NCI-H187 treated with DMSO at 0.1 percent for 48 hours (cell line): ENCODE measurements at places on chromosomes 7 and 10.

GRCh38 chr10:57948796-57949195 lies 318.9 kb downstream of the IPMK start:
- DNase-seq = no peak

DNA sequence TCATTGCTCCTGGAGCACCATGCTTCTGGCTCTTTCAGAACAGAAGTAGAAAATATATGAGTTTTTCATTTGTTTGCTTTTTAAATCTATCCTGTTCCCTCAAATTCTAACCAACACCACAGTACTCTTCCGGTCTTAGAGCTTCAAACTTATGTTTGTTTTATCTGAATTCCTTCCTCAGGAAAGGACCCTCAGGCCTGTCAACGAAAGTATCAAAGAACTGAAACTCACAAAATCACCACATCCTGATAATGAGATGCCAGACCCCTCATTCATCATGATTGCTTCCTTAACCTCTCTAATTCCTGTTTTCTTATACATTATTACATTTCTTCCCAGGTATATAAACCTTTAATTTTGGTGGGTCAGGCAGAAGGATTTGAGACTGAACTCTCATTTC lies 135.2 kb downstream of the BMS1 start:
- no peak for DNase-seq

DNA sequence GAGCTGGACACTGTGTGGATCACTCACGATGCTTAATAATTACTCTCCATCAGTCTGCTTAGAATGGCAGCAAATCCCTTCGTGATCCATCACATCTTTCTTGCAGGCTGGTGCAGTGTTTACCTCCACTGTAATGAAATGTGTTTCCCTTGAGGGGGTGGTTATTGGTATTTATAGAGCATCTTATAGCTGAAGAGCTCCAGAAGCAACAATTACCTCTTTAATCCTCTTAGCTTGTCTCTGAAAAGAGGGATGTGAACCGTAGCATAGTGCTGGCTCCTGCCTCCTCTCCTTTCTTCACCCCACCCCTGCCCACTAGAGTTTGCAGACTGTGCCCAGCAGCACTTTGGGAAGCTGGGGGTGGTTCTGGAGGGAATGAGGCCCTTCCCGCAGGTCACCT lies 132.6 kb downstream of the CAMK1D start:
- DNase-seq = peak; percentile 53

DNA sequence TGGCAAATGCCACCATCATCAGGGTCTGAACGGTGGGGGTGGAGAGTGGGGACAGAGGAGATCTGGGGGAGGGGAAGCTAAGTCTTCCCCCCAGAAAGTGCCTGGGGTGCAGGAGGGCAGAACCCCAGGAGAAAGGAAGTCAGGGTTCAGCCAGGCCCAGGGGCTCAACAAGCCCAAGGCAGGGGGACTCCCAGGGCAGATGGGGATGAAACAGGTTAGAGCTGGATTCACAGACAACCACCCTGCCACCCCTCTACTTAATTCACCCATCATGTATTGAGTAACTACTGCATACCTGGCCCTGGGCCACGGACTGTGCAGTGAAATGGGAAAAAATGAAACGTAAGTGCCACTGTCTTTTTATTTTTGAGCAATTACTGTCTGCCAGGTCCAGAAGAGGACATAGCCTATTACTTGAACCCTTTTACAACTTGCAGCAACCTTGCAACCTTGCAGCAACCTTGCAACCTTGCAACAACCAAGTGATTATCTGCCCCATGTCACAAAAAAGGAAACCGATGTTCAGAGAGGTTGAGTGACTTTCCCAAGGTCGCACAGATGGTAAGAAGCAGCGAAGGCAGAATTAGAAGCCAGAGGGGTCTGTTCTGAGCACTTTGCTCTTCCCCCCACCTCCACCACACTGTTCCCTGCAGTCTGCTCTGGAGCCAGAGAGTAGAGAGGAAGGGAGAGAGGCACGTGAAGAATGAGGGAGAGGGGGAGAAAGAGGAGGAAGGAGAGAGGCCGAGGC lies 4.8 kb downstream of the ELN start:
- no peak for DNase-seq

DNA sequence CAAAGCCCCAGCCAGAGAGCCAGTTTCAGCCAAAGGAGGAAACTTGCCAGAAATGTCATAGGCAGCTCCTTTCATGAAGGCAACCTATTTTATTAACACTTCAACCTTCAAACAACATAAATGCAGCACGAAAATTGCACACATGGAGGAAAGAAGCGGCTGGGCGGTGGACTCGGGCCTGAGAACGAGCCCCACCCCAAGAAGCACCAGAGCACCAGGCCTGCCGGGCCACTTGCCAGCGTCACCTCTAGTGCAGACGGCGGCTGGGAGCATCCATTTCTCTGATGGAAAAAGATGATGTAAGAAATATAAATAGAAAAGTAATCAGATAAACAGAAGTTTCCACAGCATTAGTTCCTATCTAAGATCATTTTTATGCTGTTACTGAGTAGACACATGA lies 100.0 kb downstream of the TCERG1L start:
- DNase-seq = no peak

DNA sequence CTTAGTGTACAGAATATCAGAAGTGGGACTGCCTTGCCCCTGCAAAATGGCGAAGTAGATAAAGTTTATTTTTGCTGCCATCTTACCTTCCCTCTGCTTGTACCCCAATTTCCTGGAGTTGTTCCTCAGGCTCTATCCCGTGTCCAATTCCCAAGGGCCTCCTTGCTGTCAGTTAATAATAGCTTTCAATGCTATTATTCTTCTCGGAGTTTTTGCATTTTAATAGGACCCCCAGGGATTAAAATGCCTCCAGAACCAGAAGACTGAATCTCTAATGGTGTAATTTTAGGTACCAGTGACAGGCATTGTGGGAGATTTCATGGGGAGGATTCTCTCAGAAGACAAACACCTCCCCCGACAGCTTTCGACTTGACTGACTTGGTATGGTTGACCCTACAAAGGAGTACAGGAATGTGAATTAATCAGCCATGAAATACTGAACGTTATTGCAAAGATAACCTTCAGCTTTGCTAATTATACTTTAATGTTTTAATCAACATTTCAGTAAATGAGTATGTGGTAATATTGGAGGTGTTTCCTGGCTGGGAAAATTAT lies 75.2 kb downstream of the ZNF22 start:
- no peak for DNase-seq

DNA sequence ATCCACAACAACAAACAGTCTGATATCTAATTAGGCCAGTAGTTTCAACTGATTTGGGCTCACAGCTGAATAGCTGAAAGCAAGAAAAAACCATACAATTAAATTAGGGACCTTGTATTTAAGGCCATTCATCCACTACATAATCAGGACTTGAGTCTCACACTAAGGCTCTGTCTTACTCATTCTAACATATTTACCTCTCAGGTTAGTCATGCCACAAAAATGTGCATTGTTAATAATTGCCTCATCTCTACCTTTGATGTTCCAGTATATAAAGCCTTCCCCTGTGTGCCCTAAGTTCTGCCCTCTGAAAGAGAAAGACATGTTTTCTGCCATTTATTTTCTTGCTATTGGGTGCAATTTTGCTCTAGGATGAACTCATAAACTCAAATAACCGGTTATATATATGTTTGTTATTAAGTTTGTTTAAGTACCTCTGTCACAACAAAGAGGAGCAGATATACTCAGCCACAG lies 5.3 kb upstream of the C1GALT1 start:
- no peak for DNase-seq

- no peak for DNase-seq
Observed at GRCh38 chr7:56091591-56091990, 1.2 kb downstream of the PHKG1 start.

DNA sequence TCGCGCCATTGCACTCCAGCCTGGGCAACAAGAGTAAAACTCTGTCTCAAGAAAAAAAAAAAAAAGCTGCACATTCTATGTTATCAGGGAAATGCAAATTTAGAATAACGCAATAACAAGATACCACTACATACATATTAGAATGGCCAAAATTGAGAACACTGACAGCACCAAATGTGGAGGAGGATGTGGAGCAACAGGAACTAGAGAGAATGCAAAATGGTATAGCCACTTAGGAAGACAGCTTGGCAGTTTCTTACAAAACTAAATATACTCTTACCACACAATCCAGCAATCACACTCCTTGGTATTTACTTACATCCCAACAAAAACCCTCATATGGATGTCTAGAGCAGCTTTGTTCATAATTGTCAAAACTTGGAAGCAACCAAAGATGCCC lies 76.8 kb downstream of the ALOX5 start:
- DNase-seq = no peak

DNA sequence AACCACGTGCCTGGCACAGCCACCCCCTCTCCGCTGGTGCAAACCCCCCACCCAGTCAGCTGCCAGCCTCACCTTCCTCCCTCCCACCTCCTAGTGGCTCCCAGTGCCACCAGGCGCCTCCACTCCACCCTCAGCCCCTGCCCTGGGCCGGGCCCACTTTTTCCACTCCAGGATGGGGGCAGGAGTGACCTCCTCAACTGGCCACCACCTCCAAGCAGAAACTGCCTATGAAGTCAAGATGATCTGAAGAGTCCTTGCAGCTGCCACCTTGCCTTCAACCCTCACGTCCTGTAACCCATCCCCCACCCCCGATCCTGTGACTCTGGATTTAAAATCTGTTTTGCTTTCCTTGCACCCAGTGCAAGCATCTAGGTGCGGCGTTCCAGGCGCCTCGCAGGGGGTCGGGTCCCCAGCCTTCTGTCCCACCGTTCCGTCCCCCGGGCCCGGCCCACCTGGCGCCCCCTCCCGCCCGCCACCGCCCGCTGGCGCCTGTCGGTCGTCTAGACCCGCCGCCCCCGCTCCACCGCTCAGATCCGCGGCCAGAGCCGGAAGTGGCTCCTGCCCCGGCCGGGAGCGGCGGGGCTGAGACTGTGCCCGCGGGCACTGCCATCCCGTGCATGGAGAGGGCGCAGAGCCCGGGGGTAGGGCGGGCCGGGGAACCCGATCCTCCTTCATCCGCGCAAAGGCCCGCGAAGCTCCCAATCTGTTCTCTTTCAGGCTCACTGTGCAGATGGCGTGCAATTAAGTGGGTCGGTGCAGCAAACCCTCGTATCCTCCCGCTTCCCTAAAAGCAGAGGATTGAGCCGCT lies 51.2 kb upstream of the GTF2I start:
- no peak for DNase-seq

DNA sequence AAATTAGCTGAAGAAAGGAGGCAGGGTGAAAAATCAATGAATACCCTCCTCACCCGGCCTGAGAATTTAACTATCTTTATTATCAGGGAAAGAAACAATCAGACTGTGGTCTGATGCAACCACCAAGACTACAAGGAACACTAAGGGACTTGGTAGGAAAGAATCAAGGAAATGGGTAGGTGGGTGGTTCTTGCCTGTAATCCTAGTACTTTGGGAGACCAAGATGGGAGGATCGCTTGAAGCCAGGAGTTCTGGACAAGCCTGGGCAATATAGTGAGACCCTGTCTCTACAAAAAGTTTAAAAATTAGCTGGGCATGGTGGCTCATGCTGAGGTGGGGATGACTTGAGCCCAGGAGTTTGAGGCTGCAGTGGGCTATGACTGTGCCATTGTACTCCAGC lies 12.6 kb downstream of the SMURF1 start:
- DNase-seq = no peak

DNA sequence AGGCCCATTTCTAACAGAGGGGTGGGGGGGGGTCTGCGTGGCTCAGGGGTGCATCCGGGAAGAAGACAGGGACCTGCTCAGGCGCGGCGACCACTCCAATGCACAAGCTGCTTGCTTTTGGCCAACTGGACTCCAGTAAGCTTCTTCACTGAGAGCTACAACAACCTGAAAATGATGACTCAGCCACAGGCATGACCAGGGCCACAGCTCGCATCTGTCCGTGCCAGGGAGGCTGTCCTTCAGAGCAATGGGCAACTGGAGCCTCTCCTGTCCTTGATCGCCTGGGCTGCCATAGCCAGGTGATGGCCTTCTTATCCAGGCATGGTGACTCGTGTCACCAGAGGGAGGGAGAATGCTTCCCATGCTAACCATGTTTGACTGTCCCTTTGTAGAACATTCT lies 81.6 kb upstream of the RNF32 start:
- DNase-seq = no peak

- DNase-seq = no peak
Observed at GRCh38 chr7:20152511-20152910, 64.7 kb downstream of the MACC1 start.

- DNase-seq = no peak
Observed at GRCh38 chr10:1473874-1474273, 263.5 kb downstream of the ADARB2 start.

DNA sequence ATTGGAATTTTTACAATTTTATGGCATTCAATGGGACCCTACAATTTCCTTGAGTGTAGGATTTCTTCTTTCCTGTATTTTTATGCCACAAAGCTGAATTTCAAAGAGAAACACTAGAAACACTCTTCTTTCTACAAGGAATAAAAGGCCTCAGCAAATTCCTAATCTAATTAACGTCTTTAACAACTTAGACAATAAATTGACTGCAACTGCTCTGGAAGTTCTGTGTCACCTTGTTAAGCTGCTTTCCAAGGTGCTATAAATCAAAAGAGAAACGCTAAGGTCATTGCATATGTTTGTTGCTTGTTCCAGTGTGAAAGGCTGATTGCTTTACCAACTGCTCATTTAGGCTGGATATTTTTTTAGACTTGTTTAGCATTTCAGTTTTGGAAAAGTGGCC lies 182.2 kb downstream of the POLR1F start:
- DNase-seq = no peak

- no peak for DNase-seq
Observed at GRCh38 chr7:115940460-115941060, 90.0 kb downstream of the TFEC start.

DNA sequence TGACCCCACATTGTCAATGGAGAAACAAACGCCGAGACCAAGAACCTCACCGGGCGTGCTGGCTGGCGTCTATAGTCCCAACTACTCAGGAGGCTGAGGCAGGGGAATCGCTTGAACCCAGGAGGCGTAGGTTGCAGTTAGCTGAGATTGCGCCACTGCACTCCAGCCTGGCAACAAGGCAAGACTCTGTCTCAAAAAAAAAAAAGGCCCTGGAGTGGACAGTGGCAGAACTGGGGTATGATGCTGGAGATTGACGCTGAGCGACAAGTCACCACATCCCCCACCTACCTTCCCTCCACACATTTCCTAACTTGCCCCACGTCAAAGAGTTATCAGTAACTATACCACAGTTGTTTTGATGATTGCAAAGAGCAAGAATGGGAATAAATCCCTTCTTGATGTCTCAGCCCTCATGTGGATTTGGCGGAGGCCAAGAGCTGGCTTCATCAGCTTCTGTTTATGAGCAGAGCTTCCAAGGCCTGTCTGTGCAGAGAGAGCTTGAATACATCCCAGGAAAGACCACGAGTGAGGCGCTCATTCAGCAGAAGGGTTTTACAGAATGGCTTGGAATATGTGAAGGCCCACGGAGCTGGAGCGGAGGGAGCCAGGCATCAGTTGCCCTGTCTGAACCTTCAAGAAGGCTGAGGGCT lies 28.0 kb upstream of the TNS3 start:
- DNase-seq = no peak

DNA sequence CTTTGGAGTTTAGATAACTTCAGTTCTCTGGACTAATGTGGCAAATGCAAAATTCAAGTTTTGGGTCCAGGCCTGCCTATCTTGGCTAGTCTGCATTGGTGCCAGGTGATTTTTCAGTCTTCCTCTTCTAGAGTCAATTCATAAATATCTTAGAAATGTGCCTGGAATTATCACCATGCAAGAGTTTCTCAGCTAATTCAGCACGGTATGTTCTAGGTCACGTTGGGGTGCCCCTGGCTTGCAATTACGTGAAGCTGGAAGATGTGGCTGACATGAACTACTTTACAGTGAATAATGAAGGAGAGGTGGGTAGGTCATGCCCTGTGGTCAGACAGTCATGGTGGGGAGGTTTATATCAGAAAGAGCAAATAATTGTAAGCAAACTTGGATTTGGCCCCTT lies 25.0 kb downstream of the ZDHHC6 start:
- no peak for DNase-seq
